Ovary (tissue), 10 donors: ENCODE measurements at places on chromosomes 12 and 14.

- no peak overlapping the region for H3K27ac ChIP-seq
- H3K27me3 ChIP-seq = no peaks in the 10 kb centered on the region
- no peaks in the 10 kb centered on the region for H3K36me3 ChIP-seq
- DNase-seq = no peak
- no peaks in the 10 kb centered on the region for H3K4me1 ChIP-seq
Observed at GRCh38 chr14:28757786-28758185, 8.8 kb upstream of the FOXG1 start.

GRCh38 chr14:50551877-50552276 is 8.1 kb upstream of the ATL1 start:
- no peaks in the 10 kb centered on the region for H3K27me3 ChIP-seq
- no peak overlapping the region for H3K4me3 ChIP-seq
- H3K27ac ChIP-seq = no peak overlapping the region
- H3K4me1 ChIP-seq = no peaks in the 10 kb centered on the region
- H3K36me3 ChIP-seq = no peaks in the 10 kb centered on the region
- no peak for DNase-seq

DNA sequence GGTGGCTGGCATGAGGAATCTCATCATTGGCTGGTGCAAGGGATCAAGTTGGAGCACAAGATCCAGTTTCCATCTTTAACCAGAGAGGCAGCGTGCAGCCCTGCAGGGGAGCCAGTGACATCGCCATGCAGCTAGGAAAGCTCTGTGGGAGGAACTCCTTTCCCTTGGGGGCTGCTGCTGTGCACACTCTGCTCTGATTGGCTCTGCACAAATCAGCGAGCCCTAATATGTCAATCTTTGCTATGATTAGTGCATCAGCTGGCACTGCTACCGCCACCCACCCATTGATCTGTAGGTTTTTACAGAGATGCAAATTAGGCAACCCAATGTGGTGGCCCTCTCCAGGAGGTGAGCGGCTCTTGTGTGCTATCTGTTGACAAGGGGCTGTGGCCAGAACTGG is 262.6 kb downstream of the PCNX1 start:
- no peak overlapping the region for H3K27ac ChIP-seq
- H3K36me3 ChIP-seq = no peaks in the 10 kb centered on the region
- no peaks in the 10 kb centered on the region for H3K27me3 ChIP-seq
- no peak overlapping the region for H3K4me3 ChIP-seq

GRCh38 chr12:9741726-9742125 is 8.8 kb upstream of the CLECL1 start:
- no peak for DNase-seq
- no peaks in the 10 kb centered on the region for H3K36me3 ChIP-seq
- H3K4me3 ChIP-seq = no peak overlapping the region
- no peak overlapping the region for H3K27ac ChIP-seq
- H3K27me3 ChIP-seq = no peaks in the 10 kb centered on the region

GRCh38 chr12:9702255-9702654 is 30.6 kb downstream of the CLECL1 start:
- no peak for DNase-seq
- no peaks in the 10 kb centered on the region for H3K4me1 ChIP-seq
- H3K27me3 ChIP-seq = no peaks in the 10 kb centered on the region
- H3K27ac ChIP-seq = no peak overlapping the region

- H3K36me3 ChIP-seq = no peaks in the 10 kb centered on the region
- H3K27me3 ChIP-seq = no peaks in the 10 kb centered on the region
- no peak overlapping the region for H3K4me3 ChIP-seq
- DNase-seq = no peak
Observed at GRCh38 chr14:104081261-104081835, 4.2 kb upstream of the ASPG start.

- H3K4me1 ChIP-seq = no peaks in the 10 kb centered on the region
- no peak overlapping the region for H3K4me3 ChIP-seq
- no peak for DNase-seq
- no peaks in the 10 kb centered on the region for H3K36me3 ChIP-seq
Observed at GRCh38 chr12:53358836-53359419, 21.0 kb upstream of the SP1 start.

DNA sequence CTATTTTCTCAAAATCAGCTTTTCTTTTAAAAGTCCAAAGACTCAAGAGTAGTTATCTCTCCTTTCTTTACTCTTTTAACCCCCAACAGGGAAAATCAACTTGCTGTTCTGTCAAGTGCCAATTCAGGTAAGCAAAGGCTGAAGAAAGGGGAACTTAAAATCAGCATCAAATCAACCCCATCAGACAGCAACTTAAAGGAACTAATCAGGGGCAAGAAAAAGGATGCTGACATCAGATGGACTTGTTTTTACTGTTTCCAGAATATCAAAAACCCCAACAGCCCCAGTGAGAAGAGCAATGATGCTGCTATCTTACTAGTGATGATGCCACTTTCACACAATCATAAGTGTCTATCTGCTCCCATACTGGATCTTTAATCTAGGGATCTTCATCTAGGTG is 3.4 kb downstream of the BAZ2A start:
- DNase-seq = no peak
- H3K4me1 ChIP-seq = peaks cover 10% of the 10 kb centered on the region
- no peaks in the 10 kb centered on the region for H3K36me3 ChIP-seq
- no peak overlapping the region for H3K4me3 ChIP-seq
- no peaks in the 10 kb centered on the region for H3K27me3 ChIP-seq
- H3K27ac ChIP-seq = no peak overlapping the region

DNA sequence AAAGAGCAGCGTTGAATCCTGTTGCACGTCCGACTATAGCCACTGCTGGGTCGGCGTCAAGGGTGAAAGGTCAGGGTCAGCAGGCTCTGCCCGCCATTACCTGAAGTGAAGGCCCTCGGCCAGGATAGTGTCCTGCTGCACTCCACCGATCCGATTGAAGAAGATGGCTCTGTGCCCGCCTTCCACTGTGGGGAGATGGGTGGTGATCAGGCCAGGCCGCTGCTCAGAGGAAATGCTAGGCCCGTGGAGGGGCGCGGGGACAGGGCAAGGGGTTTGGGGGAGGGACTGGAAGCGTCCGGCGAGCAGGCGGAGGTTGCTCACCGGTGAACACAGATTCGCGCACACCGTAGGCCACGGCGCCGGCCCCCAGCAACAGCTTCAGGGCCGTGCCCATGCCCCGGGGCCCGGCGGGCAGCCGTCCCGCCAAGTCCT is 352 bp downstream of the PHB2 start:
- H3K27me3 ChIP-seq = no peaks in the 10 kb centered on the region
- H3K36me3 ChIP-seq = no peaks in the 10 kb centered on the region
- peaks cover 7% of the 10 kb centered on the region for H3K4me1 ChIP-seq

- H3K27ac ChIP-seq = peak overlapping the region; percentile 88
- no peaks in the 10 kb centered on the region for H3K36me3 ChIP-seq
- no peaks in the 10 kb centered on the region for H3K27me3 ChIP-seq
- peaks cover 9% of the 10 kb centered on the region for H3K4me1 ChIP-seq
- peak; percentile 91 for DNase-seq
- H3K4me3 ChIP-seq = peak overlapping the region; percentile 29
Observed at GRCh38 chr14:76956316-76957090, 72.0 kb downstream of the IRF2BPL start.

DNA sequence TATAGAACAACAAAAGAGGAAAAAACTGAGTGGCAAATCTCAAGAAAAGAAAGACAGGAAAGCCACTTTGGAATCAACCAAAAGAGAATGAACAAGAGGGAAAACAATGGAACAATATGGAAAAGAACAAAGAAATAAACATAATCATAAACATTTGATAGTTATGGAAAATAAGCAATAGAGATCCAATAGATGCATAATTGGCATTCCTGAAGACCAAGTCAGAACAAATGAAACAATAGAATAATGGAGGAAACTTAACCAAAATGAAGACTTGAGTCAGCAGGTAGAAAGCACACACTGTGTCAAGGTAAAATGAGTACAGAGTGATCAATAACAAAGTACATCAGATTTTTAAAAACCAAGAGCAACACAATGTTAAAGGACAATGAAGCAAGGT is 10.1 kb upstream of the RPS6KA5 start:
- H3K4me3 ChIP-seq = no peak overlapping the region
- DNase-seq = no peak
- no peaks in the 10 kb centered on the region for H3K27me3 ChIP-seq
- H3K4me1 ChIP-seq = no peaks in the 10 kb centered on the region
- no peak overlapping the region for H3K27ac ChIP-seq
- no peaks in the 10 kb centered on the region for H3K36me3 ChIP-seq

DNA sequence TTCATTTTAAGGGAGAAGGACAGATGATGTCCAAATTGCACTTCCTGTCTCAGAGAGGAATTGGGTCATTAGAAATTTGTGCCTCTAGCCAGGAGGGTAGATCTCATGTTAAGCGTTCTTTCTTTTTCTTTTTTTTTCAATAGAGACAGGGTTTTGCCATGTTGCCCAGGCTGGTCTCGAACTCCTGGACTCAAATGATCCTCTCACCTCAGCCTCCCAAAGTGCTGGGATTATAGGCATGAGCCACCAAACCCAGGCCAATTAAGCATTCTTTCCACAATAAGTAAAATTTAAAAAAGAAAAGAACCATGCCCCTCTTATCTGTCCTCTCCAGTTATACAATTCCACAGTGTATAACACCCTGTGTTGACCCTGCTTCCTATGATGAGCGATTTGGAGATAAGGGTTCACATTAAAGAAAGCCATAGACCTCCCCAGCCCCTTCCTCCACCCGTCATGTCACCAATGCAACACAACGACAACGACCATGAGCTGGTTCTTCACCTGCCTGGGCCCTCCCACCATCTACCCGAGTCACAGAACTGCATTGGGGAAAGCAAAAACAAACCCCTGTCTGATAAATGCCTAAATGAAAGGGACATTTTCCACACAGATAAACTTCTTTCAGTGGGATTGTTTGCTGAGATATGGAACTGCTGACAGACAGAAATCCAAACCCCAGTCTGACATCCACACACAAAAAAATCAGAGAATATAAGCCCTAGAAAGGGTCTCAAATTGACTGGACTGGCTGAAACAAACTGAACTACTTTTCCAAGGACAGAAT is 37.3 kb downstream of the SSH1 start:
- no peak for DNase-seq
- no peaks in the 10 kb centered on the region for H3K36me3 ChIP-seq
- H3K27me3 ChIP-seq = no peaks in the 10 kb centered on the region
- H3K27ac ChIP-seq = no peak overlapping the region
- peaks cover 8% of the 10 kb centered on the region for H3K4me1 ChIP-seq

GRCh38 chr12:111443586-111443985 is 37.9 kb downstream of the SH2B3 start:
- no peak overlapping the region for H3K27ac ChIP-seq
- peaks cover 6% of the 10 kb centered on the region for H3K4me1 ChIP-seq
- no peaks in the 10 kb centered on the region for H3K27me3 ChIP-seq
- no peak overlapping the region for H3K4me3 ChIP-seq

DNA sequence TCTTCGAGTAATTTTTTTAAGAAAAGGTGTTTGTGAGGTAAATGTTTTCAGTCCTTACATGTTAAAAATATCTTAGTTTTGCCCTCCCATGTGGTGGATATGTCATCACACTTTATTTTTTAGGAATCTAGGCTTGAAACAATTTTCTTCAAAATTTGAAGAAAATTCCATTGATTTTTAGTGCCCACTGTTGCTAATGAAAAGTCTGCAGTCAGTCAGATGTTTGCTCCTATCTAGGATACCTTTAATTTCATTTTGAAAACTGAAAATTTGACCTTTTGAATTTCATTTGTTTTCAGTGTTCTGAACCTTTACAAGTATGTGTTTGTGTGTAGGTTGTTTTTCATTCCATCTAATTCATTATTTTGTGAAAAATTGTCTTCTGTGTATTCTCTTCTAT is 105.4 kb downstream of the LRRK2 start:
- no peak for DNase-seq
- no peak overlapping the region for H3K27ac ChIP-seq
- no peaks in the 10 kb centered on the region for H3K4me1 ChIP-seq

GRCh38 chr14:30290001-30290400 is 269.0 kb upstream of the G2E3 start:
- no peaks in the 10 kb centered on the region for H3K4me1 ChIP-seq
- DNase-seq = no peak
- H3K27me3 ChIP-seq = no peaks in the 10 kb centered on the region
- H3K27ac ChIP-seq = no peak overlapping the region
- H3K36me3 ChIP-seq = no peaks in the 10 kb centered on the region

DNA sequence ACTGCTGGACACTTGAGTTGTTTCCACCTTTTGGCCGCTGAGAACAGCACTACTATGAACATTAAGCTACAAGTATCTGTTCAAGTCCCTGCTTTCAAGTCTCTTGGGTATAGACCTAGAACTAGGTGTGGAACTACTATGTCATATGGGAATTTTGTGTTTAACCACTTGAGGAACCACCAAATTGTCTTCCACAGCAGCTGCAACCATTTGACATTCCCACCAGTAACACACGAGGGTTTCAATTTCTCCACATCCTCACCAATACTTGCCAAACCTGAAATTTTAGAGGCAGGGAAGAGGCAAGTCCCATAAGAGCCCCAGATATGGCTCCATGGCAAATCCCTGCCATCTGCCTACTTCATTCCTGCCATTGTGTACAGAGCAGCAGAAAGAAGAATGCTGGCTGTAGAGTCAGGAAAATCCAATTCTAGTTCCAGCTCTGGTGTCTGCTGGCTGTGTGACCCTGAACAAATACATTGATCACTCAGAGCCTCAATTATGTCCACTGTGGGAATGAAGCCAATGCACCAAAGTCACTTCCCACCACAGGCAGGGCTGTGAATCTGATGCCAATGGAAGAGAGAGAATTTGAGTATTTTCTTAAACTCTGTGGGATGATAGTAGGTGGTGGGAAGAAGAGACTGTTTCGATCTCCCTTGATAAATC is 17.8 kb downstream of the PITPNM2 start:
- no peak overlapping the region for H3K4me3 ChIP-seq
- no peaks in the 10 kb centered on the region for H3K36me3 ChIP-seq
- H3K4me1 ChIP-seq = no peaks in the 10 kb centered on the region

- no peaks in the 10 kb centered on the region for H3K36me3 ChIP-seq
- H3K27me3 ChIP-seq = no peaks in the 10 kb centered on the region
- H3K4me3 ChIP-seq = no peak overlapping the region
- H3K4me1 ChIP-seq = no peaks in the 10 kb centered on the region
- no peak overlapping the region for H3K27ac ChIP-seq
Observed at GRCh38 chr14:33556382-33557121, 394.3 kb downstream of the EGLN3 start.

DNA sequence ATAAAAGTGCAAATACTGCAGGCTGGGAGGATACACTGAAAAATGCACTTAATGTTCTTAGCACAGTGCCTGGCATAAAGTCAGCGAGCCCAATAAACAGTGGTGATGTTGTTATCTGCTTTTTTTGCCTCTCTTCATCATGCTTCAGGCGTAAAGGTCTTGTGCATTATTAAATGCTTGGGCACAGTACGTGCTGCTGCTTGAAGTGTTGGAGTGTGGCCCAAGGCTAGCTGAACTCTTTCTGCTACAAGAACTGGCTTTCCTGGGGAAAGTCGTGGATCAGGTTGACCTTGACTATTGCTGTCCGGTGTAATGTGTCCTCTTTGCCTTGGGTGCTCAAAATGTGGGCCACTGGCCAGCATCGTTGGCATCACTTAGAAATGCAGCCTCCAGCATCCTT is 43.0 kb downstream of the SMOC1 start:
- no peaks in the 10 kb centered on the region for H3K27me3 ChIP-seq
- no peak overlapping the region for H3K27ac ChIP-seq
- no peaks in the 10 kb centered on the region for H3K4me1 ChIP-seq
- no peaks in the 10 kb centered on the region for H3K36me3 ChIP-seq
- peak; percentile 38 for DNase-seq
